Gastrocnemius medialis (tissue), 4 donors: ENCODE measurements at places on chromosomes 12 and 14. TPM values are rescaled to one million over a fixed set of nuclear protein-coding genes. Genes with fewer than 3 reads are reported as not detected.

Gene NUAK1
- total RNA-seq, result 24.3 TPM

Gene RIPK3
- 1.6 TPM for total RNA-seq

Gene SPTB
- 123 TPM for total RNA-seq

Gene SLC8A3
- total RNA-seq, result 8.5 TPM

Gene PA2G4
- total RNA-seq, result 204 TPM

Gene CLEC4D
- not detected for total RNA-seq

Gene TBK1
- 20.1 TPM for total RNA-seq

Gene HPD
- 5.0 TPM for total RNA-seq

Gene NPAS3
- not detected for total RNA-seq

Gene PPP4R4
- total RNA-seq, result not detected

Gene GLI1
- not detected for total RNA-seq

Gene ASB2
- 819 TPM for total RNA-seq

Gene RTL1
- total RNA-seq, result not detected

Gene TMEM119
- 0.85 TPM for total RNA-seq
